ENCODE measurements at places on chromosomes 11 and 22. TPM values are rescaled to one million over a fixed set of nuclear protein-coding genes. Genes with fewer than 3 reads are reported as not detected.

PKDREJ gene
- total RNA-seq = not detected

PLAAT4 gene
- total RNA-seq = 32.6 TPM

OR8D1 gene
- not detected for total RNA-seq

TRPC6 gene
- total RNA-seq = 15.4 TPM

PGGHG gene
- 5.3 TPM for total RNA-seq

GUCY1A2 gene
- total RNA-seq = 0.61 TPM

ZBTB16 gene
- 137 TPM for total RNA-seq

TSSK2 gene
- total RNA-seq = not detected

CELSR1 gene
- total RNA-seq = 38.7 TPM

DESI1 gene
- 22.1 TPM for total RNA-seq

PACSIN2 gene
- 27.0 TPM for total RNA-seq

ALG8 gene
- 13.9 TPM for total RNA-seq

ADAMTS15 gene
- total RNA-seq = 2.4 TPM

MOV10L1 gene
- total RNA-seq = 0.13 TPM

CAPN5 gene
- 63.2 TPM for total RNA-seq

GVQW3 gene
- total RNA-seq = not detected

RASL10A gene
- 3.5 TPM for total RNA-seq

KCTD21 gene
- total RNA-seq = 16.0 TPM

MMP27 gene
- not detected for total RNA-seq

B4GAT1 gene
- total RNA-seq = 15.4 TPM

MMP7 gene
- total RNA-seq = not detected

MMP13 gene
- not detected for total RNA-seq

BTG4 gene
- not detected for total RNA-seq

OR52A1 gene
- not detected for total RNA-seq

LRRC4C gene
- total RNA-seq = 0.09 TPM

Data from esophagus squamous epithelium (tissue), 5 donors.